ENCODE measurements at places on chromosomes 2 and 18. TPM values are rescaled to one million over a fixed set of nuclear protein-coding genes. Genes with fewer than 3 reads are reported as not detected.
A peak's percentile ranks its signal among the peaks of the same experiment; 100 is the strongest.

DNA sequence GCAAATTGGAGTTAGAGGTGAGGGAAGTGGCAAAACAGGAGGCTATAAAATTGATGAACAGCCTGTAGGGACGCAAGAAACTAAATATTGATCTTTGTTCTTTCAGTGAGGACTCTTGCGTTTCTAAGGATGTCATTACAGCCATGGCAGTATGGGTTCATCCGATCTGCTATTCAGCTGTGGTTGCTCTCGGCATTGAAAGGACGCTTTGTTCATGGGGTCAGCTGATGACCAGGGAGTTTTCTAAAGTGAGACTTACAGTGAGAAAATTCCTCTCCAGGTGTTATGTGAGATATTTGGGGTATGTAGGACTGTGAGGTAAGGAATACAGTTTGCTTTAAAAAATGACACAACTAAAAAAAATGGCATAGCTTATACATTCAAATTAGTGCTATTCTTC lies 52.7 kb upstream of the PELI1 start:
- no peak for DNase-seq

DNA sequence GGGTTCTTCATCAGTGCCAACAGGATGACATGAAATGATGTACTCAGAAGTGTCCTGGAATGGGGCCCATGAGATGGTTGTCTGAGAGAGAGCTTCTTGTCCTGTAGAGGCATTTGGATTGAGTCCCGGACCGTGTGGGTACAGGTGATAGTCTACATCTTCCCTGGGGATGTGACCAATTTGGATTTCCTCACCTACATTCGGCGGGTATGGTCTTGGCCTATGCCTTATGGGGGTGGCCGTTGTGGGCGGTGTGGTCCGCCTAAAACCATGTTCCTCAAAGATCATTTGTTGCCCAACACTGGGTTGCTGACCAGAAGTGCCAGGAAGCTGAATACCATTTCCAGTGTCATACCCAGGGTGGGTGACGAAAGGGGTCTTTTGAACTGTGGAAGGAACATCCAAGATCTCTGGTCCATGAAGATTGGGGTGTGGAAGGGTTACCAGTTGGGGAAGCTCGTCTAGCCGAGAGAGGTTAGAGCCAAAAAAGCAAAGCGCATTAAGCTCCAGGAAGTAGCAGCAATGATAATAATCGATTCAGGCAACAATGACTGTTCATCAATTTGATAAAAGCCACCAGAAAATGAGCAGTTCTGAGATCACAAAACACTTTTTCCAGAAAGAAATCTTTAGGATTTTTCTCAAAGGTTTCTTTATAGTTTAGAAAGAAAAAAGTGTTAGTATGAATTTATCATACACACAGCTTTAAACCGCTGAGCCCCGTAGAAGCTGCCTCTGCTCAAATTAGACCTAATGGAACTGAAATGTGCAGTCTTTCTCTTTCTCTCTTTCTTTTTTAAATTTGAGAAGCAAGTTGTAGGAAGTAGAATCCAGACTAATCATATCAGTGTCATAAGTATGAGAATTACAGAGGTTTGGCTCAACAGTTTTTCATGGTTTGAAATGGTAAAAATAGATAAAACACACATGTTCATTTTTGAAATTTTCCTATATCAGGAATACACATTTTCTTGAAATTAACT lies 60.3 kb downstream of the ATIC start:
- DNase-seq: no peak

DNA sequence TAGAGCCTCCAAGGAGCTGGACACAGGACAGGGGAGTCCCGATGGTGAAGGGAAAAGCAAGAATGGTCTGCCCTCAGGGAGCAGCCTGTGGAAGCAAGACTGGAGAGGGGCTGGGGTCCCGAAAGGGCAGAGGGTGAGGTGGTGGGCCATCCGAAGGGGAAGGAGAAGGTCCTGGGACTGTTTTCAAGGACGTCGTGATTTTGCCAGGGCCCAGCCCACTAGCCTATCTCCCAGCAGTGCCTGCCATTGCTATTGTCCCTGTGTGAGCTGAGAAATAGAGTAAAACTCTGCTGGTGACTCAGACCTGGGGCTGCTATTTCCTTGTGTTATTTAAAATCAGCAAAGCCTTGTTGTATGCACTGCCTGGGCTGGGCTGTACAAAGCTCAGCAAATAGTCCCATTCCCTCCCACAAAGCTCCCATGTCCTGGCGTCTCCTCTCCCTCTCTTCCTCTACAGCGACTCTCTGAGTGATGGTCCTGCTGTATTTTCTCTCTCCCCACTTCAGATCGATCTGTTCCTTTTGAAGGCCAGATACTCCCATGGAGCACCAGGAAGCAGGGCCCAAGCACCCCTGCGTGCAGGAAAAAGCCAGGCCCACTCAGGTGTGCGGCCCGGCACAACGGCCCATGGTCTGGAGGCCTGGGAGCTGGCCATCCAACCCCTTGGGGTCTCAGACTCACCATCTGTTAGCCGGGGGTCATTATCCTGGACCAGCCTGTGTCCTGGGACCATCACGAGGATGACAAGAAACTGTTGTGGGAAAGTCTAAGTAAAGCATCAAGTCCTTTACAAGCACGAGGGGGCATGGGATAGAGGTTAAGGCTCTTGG lies 65.0 kb upstream of the OTOF start:
- no peak for DNase-seq

DNA sequence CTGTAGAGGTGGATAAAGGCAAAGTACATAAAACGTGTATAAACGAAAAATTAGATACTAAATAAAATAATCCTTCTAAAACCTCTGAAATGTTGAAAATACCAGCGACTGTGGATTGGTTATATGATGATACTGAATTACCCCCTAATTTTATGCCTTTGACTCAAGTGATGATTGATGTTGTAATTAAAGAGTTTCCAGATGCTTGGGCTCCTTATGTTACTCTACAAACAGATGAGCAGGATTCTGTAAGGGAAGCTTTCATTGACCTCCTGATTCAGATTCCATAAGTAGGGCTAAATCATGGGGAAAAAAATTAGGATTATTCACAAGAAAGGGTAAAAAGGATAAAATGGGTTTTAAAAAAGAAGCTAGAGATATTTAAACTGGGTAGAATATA lies 418.2 kb upstream of the SLC39A10 start:
- DNase-seq: no peak

DNA sequence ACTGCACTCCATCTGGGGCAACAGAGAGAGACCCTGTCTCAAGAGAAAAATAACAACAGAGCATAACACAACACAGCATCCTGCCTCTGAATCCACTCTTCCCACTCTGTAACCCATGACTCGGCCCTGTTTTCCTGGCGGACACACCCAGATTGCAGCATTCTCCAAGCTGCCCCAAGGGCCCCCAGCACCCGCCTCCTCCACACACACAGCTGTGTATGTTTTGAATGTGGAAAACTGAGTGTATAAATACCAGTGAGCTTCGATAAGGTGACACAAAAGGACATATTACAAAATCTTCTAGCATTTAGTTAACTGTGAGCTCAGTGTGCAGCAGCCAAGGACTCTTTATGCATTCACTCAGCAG lies 13.0 kb downstream of the IMPA2 start:
- DNase-seq: no peak

DNA sequence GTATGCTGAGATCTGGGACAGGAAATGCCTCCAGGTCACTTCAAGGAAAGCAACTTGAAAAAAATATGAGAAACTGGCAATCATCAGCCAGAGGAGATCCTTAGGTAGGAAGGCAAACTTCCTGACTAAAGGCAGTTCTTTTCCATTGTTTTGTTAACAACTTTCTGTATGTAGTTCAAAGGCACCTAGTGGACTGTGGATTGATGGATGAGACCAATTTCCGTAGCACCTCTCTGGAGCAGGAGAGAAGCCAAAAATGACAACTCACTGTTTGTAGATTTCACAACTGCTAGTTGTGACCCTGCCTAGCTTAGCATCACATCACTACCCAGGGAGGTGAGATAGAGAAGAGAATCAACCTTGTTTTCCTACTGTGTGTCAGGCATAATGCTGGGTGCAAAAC lies 21.8 kb upstream of the NOSTRIN start:
- no peak for DNase-seq

Gene CHST9
- total RNA-seq: not detected

Gene PRKAG3
- not detected for total RNA-seq

GRCh38 chr2:100381240-100381639 lies 36.2 kb downstream of the CHST10 start:
- DNase-seq: peak; percentile 75

- peak; percentile 85 for DNase-seq
Observed at GRCh38 chr2:134258684-134259388, 5.0 kb downstream of the MGAT5 start.

Gene FTCDNL1
- 1.8 TPM for total RNA-seq

- no peak for DNase-seq
Observed at GRCh38 chr2:101114268-101114783, 36.9 kb downstream of the TBC1D8 start.

DNA sequence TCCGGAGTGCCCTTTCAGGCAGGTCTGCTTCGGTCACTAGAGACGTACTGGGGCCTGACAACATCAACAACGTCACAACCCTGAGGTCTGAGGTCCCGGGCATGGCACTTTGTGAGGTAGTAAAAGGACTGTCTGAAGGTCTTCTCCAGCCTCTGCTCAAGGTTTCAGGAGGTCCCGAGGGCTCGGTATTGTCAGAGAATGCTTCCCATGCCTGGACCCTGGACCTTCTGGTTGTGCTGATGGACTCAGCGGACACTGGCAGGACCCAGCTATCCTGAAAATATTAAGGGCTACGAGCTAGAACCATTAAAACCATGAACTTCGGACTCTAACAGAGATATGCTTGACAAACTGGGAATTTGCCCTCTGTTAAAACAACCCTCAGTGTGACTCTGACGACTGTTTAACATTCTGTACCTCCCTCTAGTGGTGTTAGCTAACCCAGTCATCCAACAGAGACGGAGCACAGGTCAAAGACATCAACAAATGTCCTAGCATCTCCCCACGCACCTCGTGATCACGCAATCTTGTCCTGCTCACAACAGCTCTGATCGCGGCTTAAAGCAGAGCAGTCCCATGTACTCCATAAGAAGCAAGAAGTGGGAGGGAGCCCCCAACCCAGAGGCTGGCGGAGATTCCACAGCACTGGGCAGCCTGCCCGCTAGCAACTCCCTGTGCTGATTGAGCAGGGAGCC lies 96.5 kb downstream of the CCDC93 start:
- no peak for DNase-seq

Gene SPP2
- not detected for total RNA-seq

Gene ZNF521
- total RNA-seq: not detected

GRCh38 chr18:24995755-24996154 lies 356.2 kb downstream of the ZNF521 start:
- DNase-seq: no peak

Gene ALPG
- total RNA-seq: not detected

Gene ASXL3
- total RNA-seq: not detected

Gene GEN1
- total RNA-seq: 48.7 TPM

DNA sequence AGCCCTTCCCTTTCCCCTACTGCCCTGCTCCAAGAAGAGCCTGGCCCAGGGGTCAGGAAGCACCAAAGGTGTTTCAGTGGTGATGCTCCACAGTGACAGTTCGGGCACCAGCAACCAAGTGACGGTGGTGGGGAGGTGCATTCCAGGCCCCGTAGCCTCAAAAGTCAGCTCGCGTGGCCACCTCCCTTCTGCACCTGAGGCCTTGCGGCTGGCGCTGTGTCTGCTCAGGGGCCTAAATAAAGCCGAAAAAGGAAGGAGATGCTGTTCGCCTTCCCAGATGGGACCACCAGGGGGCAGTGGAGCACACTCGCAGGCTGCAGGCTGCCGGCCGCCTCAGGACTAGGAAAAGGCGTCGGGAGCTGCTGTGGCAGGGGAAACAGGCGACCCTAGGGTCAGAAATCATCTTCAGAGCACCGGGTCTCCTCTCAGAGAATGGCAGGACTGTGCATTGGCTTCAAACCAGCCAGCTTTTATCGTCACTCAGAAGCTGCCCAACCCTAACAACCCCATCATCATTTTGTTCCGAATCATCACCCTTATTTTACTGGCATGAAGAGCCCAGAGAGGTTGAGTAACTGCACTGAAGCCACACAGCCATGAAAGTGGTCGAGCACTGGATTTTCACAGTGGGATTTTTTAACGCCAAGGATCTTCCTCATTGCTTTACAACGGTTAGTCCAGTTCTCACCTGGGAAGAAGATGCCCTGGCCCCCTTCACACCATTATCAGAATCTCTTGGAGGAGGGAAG lies 213.0 kb upstream of the CELF4 start:
- peak; percentile 46 for DNase-seq

Gene STPG4
- 0.40 TPM for total RNA-seq

DNA sequence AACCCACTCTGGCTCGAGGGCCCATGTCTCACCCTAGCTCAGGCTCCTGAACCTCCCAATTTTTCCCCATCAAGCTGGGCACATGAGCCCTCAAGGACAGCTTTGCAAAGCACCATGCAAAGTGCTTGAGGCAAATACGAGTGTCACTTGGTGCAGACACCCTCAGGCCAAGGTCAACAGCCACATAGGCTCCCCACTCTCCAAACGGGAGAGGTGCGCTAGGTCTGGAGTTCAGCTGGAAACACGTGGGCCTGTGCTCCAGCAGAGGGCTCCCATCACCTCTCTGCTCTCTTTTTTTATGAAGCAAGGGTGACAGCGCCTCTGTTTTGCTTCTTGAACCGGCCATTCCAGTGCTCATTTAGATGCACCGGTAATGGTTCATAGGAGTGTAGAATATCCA lies 11.9 kb upstream of the ARHGAP25 start:
- no peak for DNase-seq

DNA sequence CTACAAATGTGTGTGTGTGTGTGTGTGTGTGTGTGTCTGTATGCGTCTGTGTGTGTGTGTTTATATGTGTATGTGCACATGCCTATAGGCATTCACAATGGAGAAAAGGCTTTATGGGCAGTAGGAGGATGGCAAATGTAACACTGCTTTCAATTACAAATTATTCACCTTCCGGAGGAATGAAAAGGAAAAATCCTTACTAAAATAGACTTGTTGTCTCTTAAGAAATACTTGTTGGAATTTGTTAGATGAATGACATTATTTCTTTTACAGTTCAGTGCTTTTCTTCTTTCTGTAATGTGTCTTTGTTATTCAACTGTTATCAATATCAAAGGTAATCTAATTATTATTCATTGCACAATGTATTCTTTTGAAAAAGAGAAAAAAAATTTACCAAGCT lies 874.3 kb downstream of the ERBB4 start:
- DNase-seq: no peak

Gene ZSWIM2
- total RNA-seq: not detected

Gene ECEL1
- total RNA-seq: not detected

Gene CNDP2
- total RNA-seq: 141 TPM

Gene FAM110C
- total RNA-seq: 2.1 TPM
